ENCODE measurements at places on chromosomes 16 and 17.
A peak's percentile ranks its signal among the peaks of the same experiment; 100 is the strongest.

GRCh38 chr17:80395402-80396151 is 19.4 kb upstream of the ENDOV start:
- DNase-seq = no peak

DNA sequence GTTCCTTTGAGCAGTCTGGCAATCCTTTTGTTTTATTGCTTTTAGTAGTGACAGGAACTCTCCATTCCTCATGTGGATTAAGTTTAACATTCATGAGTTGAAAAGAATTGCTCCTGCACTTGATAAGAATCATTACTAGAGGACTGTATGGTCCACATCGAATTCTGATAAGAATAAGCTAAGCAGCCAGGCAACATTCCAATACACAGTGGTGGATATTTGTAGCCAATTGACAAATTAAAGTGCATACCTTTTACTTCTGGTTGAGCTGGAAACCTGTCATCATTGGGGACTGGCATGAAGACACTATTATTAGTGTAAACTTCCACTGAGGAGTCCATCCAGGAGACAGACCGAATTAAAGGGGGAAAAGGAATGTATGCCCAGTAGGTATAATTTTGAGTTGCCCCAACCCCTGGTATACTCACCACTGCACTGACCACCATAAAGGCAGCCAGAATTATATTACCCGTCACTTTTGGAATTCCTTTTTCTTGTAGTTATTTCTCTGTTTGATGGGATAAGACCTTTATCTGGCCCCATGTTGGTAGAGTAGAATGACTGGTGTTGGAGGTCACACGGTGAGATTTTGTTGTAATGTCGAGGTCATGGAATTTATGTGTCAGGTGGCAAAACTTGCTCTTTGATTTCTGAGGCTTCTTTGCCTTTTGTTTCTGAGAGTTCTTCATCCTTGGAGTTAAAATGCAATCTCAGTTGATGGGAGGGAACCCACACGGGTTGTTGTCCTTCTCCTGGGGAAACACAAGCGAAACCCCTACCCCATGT is 72.1 kb upstream of the ARL4D start:
- no peak for DNase-seq

- DNase-seq = peak; percentile 90
These were observed 1.4 kb downstream of the PHF23 start for GRCh38 chr17:7237761-7238419.

- DNase-seq = no peak
These were observed 3.4 kb upstream of the PRSS8 start for GRCh38 chr16:31138621-31139578.

DNA sequence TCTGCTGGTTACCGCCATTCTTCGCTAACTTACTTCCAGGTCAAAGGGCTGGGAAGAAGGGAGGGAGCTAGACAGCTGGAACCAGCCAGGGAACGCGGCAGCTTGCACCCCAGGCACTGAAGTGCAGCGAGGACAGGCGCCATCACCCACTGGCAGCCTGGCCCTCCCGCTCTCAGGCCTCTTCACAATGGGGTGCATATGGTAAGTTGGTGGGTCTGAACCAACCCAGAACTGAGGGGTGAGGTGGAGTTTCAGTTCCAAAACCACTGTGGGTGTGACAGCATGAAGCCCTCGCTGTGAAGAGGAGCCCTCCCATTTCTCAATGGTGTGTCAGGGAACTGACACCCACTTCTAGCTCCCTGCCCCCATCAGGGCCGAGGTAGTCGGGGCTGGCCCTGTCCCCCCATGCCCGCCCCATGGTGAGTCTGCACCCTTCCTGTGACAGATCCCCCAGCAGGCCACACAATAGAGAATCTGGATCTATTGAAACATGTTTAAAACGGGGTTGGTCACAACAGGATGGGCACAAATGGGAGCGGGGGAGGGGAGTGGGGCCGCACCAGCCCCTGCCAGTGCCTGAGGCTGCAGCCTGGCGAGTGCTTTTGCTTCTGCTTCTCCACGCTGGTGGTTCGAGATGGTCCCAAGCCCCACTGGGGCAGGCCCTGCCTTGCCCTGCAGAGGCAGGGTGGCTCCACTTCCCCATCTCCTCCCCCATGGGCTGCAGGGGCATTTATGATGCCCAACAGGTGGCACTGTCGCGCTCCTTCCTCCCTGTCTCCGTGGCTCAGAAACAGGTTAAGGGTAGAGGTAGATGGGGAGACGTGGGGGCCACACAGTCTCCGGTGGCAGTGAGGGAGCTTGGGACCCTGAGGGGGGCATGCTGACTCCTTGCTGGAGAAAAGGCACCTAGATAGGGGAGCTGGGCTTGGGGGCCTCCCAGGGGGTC is 2.3 kb downstream of the LIMD2 start:
- peak; percentile 88 for DNase-seq

DNA sequence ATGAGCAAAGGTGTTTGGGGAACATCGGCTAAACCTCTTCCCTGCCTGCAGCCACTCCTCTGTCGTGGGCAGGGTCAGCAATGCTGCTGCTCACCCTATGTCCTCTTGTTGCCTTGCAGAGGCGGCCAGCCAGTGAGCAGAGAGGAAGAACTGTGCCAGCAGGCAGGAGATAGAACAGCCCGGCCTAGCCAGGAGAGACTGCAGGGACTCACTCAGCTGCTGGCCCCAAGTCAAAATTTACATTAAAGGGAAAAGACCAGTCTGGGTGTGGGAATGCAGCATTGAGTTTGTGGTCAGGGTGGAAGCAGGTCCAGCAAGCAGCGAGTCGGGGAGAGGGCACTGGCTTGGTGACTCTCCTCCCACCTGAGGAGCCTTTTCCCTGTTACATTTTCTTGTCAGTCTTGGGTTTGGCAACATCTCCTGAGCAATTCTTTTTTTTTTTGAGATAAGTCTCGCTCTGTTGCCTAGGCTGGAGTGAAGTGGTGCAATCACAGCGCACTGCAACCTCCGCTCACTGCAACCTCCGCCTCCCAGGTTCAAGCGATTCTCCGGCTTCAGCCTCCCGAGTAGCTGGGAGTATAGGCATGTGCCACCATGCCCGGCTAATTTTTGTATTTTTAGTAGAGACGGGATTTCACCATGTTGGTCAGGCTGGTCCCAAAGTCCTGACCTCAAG is 22.7 kb downstream of the LIG3 start:
- no peak for DNase-seq

GRCh38 chr17:8879410-8879809 is 11.9 kb upstream of the PIK3R6 start:
- no peak for DNase-seq

DNA sequence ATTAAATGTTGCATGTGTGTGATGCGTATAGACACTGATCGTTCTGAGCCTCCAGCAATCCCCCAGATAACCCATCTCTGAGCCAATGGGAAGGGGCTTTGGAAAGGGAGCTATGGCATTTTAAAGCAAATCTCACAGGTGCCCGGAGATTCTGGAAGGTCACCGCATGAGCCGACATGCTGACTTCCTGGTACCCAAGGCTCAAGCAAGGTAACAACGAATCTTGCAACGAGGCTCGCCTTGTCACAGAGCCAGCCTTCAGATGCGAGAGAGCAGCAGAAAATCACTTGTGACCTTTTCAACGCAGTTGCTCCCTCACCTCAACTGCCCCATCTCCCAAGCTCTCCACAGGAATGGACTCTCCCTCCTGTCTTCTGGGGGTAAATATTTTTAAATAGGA is 154.8 kb upstream of the CDH5 start:
- no peak for DNase-seq

DNA sequence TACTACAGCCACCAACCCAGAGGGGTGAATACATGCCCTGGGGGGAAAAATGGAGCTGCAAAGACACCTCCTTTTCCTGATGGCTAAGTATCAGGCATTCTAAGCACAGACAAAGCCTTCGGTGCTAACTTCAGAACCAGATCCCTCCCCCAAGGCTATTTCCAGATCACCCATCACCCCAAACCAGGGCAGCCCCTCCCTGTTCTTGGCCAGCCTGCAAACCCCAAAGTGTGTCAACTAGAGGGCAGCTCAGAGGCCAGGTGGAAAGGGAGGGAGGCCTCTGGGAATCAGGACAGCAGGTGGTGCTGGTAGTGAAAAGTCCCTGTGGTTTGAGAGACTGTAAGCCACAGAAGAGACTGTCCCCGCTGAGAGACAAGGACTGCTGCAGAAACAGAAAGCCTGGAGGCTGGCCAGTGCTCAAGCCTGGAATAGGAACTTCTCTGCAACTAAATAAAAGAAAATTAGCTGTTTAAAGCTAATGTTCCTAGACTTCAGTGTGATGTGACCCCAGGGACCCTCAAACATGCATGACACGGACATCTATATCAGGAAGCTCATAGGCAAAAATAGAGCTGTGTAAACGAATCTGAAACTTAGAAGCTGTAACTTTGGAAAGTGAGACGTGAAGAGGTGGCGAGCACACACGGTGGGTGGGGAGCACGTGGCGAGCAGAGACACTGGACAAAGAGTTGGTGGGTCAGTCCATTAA is 9.1 kb downstream of the TUBG1 start:
- DNase-seq = no peak

GRCh38 chr16:2482708-2483534 is 8.0 kb downstream of the TBC1D24 start:
- DNase-seq = no peak

- no peak for DNase-seq
These were observed 3.5 kb upstream of the MTHFSD start for GRCh38 chr16:86558355-86559193.

Data from CD4-positive, alpha-beta T cell treated with Interleukin-12 subunit alpha and Interleukin-12 subunit beta, for 1 hour (primary cell).